ENCODE measurements at places on chromosomes 1 and 21.

GRCh38 chr1:25194572-25195020, 37.7 kb downstream of the SYF2 start:
- no peak for DNase-seq

- DNase-seq, result peak; percentile 40
Observed at GRCh38 chr1:38071312-38072256, 25.0 kb upstream of the POU3F1 start.

GRCh38 chr1:155777582-155777981, 79.4 kb downstream of the GON4L start:
- DNase-seq, result no peak

DNA sequence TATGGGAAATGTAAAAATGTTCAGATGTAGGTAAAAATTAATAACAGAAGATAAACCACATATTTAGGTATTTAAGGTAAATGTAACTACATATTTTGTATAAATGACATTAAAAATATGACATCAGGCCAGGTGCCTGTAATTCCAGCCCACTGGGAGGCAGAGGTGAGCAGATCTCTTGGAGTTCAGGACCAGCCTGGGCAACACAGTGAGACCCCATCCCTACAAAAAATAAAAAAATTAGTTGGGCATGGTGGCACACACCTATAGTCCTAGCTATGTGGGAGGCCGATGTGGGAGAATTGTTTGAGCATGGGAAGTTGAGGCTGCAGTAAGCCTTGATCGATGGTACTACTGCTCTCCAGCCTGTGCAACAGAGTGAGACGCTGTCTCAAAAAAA, 216.5 kb downstream of the SPATA17 start:
- DNase-seq, result no peak

GRCh38 chr1:109513110-109513710, 3.7 kb upstream of the AMIGO1 start:
- no peak for DNase-seq

DNA sequence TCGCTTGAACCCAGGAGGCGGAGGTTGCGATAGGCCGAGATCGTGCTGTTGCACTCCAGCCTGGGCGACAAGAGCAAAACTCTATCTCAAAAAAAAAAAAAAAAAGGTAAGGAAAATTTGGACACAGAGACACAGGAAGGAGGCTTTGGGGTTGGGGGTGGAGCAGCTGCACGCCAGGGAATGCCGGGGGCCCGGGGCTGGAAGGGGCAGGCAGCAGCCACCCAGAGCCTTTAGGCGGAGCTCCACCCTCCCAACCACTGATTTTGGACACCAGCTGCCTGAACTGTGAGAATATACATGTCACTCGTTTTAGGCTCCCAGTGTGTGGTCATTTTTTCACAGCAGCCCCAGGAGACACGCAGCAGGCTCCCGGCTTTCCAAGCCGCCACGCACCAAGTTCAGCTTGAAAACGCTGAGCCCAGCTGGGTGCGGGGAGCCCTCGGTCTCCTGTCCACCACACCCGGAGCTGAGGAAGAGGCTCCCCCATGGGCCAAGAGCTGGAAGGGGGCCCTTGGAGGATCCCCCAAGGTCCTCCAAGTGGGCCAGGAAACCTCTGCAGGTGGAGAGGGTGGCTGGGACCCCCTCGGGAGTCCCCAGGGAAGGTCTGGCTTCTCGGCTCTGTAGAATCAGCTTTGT, 5.9 kb upstream of the FAAP20 start:
- no peak for DNase-seq

DNA sequence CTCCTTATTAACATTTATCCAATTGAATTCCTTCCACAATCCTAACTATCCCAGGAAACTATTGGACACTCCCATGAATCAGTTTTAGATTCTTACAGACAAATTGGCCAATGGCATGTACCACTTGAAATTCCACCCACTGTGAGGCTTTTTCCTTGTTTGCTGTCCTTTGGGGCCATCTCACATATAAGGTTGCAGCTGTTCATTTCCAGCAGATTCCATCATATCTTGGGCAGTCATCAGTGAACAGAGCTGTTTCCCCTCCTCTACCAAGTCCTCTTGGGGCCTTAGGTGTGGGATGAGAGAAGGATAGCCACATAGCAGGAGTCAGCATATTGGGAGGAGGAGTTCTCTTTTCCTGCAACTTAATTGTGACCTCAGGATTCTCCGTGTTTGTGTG, 109.1 kb downstream of the HHAT start:
- no peak for DNase-seq

DNA sequence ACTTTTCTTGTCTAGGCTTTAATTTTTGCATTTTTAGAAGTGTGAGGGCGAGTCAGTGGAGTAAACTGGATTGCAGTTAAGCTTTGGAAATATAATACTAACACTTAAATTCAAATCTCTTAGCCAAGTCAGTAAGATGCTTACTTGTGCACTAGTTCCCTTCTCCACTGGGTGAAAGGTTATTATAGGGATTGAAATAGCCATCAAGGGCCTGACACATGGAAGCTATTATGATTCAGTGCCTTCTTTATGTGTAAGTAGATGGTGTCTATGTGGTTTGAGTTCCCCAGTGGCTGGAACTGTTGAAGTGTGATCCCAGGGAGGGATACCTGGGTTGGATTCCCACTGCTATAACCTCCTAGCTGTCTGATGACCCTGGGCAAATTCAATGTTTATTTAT, 24.7 kb upstream of the DMRTA2 start:
- DNase-seq, result peak; percentile 10

GRCh38 chr1:173038875-173039554, 11.7 kb downstream of the TNFSF18 start:
- no peak for DNase-seq

- no peak for DNase-seq
Observed at GRCh38 chr1:46204406-46204742, 1.2 kb downstream of the LURAP1 start.

DNA sequence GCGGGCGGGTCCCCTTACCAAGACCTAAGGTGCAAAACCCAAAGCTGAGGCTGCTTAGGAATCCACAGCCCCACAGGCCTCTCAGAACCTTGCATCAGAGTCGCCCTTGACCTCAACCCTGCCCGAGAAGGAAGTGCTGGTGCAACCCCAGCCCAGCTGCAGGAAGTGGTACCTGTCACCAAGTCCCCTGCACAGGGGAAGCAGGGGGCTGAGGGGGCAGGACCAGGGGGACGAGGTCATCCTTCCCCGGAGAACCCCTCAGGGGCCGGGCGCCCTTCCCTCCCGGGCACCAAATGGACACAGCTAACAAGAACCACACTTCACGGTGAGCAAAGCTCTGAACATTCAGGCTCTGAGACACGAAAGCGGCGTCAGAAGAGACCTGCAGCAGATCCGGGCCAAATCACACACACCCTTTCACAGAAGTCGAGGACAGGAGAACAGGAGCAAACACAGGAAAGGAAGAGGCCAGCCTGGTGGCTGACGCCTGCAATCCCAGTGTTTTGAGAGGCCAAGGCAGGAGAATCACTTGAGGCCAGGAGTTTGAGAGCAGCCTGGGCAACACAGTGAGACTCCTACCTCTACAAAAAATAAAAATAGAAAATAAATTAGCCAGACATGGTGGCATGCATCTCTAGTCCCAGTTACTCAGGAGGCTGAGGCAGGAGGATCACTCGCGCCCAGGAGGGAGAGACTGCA, 6.4 kb downstream of the ITGB2 start:
- no peak for DNase-seq

GRCh38 chr1:119727991-119728390, 16.3 kb downstream of the PHGDH start:
- DNase-seq, result no peak

GRCh38 chr1:23420778-23421177, 3.8 kb downstream of the TCEA3 start:
- no peak for DNase-seq

GRCh38 chr1:33367485-33368405, 46.8 kb upstream of the A3GALT2 start:
- peak; percentile 78 for DNase-seq

- no peak for DNase-seq
Observed at GRCh38 chr1:31798086-31798432, 17.8 kb downstream of the SPOCD1 start.
